ENCODE measurements at places on chromosomes 16 and 17. TPM values are rescaled to one million over a fixed set of nuclear protein-coding genes. Genes with fewer than 3 reads are reported as not detected.

The CACNG3 gene
- not detected for total RNA-seq

- 0 out of 2 replicates have a peak overlapping the region, but pooled peaks have one; percentile 50 for H3K27ac ChIP-seq
- DNase-seq, result no peak
- peak overlapping the region; percentile 74 for H3K4me3 ChIP-seq
- H3K27me3 ChIP-seq, result no peaks in the 10 kb centered on the region
- H3K36me3 ChIP-seq, result no peaks in the 10 kb centered on the region
These were observed 118.2 kb upstream of the SMURF2 start for GRCh38 chr17:64780096-64781013.

The TCAP gene
- 1.9 TPM for total RNA-seq

DNA sequence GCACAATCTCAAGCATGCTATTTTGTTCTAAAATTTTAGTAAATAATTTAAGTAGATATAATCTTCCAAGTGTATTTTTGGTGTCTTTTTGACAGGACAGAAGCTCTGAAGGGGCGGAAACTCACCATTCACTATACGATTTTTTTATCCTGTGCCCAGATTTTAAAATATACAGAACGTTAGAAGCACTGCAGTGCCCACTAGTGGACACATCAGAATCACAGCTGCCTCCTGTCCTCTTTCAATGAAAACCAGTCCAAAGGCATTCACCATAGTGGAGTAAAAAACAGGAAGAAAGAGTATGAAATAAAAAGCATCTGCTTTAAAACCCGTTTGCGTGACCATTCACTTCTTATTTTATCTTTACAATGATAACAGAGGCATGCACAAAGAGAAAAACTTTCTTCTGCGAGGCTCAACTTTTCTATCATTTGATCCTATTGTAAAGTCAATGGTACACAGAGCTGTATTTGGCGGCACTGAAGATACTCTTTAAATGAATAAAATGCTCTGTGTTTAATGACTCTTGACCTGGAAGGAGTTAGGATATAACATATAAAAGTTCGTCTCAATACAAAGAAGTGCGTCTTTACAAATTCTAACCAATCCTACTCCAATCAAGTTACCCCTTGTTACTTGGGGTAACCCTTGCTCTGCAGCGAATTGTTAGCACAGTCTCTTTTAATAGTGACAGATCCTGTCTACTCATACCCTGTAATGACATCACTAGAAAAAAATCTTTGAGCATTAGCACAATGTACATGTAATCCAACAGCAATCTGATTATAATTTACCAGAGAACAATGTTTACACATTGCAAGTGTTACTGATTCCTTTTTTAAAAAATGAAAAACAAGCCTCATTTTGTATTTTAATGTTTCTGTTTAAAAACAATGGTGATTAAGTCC lies 339.8 kb upstream of the PSMD7 start:
- H3K27me3 ChIP-seq, result no peaks in the 10 kb centered on the region
- H3K36me3 ChIP-seq, result no peaks in the 10 kb centered on the region
- no peak overlapping the region for H3K4me3 ChIP-seq
- H3K27ac ChIP-seq, result no peak overlapping the region
- DNase-seq, result peak; percentile 84

The CDIPT gene
- total RNA-seq, result 57.4 TPM

The ADAMTS18 gene
- total RNA-seq, result not detected

GRCh38 chr16:88649195-88649923 lies 1.5 kb downstream of the CYBA start:
- peaks cover 34% of the 10 kb centered on the region for H3K4me1 ChIP-seq
- H3K27ac ChIP-seq, result peak overlapping the region; percentile 94
- H3K27me3 ChIP-seq, result no peaks in the 10 kb centered on the region
- no peaks in the 10 kb centered on the region for H3K36me3 ChIP-seq
- DNase-seq, result no peak

GRCh38 chr17:69853541-69854224 lies 221.3 kb upstream of the KCNJ16 start:
- DNase-seq, result no peak
- H3K27ac ChIP-seq, result no peak overlapping the region
- H3K4me1 ChIP-seq, result peaks cover 3% of the 10 kb centered on the region

- no peak overlapping the region for H3K4me3 ChIP-seq
- 0 out of 2 replicates have a peak, but pooled peaks cover 2% of the 10 kb centered on the region for H3K27me3 ChIP-seq
- DNase-seq, result no peak
- H3K4me1 ChIP-seq, result peaks cover 10% of the 10 kb centered on the region
- no peak overlapping the region for H3K27ac ChIP-seq
These were observed 4.7 kb upstream of the PRR29 start for GRCh38 chr17:63993368-63993985.

DNA sequence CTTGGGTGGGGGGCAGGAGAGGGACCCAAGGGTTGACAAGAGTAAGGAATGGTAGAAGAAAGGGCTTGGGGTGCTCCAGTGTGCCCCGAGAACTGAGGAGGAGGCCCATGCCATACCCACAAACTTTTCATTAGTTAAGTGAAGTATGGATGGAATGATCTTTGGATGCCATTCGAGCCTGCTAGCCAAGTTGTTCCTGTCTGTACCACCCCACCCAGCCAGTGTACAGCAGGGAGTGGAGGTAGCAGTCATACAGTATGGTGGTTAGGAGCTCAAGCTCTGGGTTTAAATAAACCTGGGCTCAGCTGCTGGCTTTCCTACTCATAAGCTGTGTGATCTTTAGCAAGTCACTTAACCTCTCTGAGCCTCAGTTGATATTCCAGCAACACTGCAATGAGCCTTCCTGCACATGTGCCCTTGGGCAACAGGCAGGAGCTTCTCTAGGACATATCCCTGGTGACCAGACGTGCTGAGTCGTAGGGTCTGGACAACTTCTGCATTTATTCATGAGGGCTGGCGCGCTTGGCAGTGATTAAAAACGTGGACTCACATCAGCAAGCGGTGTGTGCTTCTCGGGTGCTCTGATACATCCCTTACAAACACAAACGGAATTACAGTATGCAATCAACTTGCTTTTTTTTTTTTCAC lies 22.9 kb downstream of the ITPRIPL2 start:
- no peak overlapping the region for H3K27ac ChIP-seq
- H3K36me3 ChIP-seq, result no peaks in the 10 kb centered on the region
- DNase-seq, result no peak

- no peaks in the 10 kb centered on the region for H3K36me3 ChIP-seq
- H3K4me3 ChIP-seq, result no peak overlapping the region
- DNase-seq, result no peak
- H3K4me1 ChIP-seq, result no peaks in the 10 kb centered on the region
These were observed 30.9 kb upstream of the FOXF1 start for GRCh38 chr16:86479419-86479818.

The TMC7 gene
- total RNA-seq, result not detected

The CALCOCO2 gene
- total RNA-seq, result 21.8 TPM

DNA sequence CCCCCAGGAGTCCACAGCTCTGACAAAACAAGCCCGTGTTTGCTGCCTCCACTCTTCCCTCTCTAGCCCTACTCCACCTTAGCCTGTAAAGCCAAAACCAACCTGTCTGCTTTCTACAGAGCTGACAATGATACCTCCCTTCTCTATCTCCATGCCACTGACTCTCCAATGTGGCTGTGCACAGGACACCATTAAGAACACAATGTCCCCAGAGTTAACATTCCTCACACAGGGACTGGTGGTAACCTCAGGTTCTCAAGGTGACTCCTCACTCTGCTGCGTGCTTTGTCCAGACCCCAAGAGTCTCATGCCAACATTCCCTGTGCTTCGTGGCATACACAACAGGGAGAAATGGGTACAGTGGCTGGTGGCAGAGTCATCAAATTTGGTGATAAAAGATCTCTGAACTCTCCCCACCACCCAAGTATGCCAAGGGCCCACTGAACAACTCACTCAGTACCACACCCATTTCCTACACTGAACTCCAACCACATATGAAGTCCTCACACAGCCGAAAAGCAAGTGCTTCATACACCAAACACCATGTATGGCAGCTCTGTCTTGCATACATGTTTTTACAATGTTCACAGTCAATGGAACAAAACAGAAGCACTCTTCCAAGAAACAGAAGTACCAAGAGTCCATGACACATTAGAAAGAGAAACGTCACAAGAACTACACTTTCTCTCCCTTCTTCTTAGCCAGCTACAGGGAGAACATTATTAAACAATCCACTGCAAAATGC lies 21.1 kb downstream of the CSNK2A2 start:
- no peaks in the 10 kb centered on the region for H3K4me1 ChIP-seq
- DNase-seq, result no peak
- peaks cover 37% of the 10 kb centered on the region for H3K36me3 ChIP-seq
- no peak overlapping the region for H3K4me3 ChIP-seq

The SLC35G6 gene
- not detected for total RNA-seq

- H3K4me3 ChIP-seq, result no peak overlapping the region
- H3K4me1 ChIP-seq, result peaks cover 12% of the 10 kb centered on the region
- no peaks in the 10 kb centered on the region for H3K36me3 ChIP-seq
- no peak overlapping the region for H3K27ac ChIP-seq
These were observed 10.3 kb upstream of the KRT17 start for GRCh38 chr17:41634639-41635038.

The ADCY9 gene
- 0.11 TPM for total RNA-seq

GRCh38 chr16:88130681-88131080 lies 179.4 kb downstream of the BANP start:
- no peak overlapping the region for H3K27ac ChIP-seq
- no peaks in the 10 kb centered on the region for H3K27me3 ChIP-seq
- H3K4me1 ChIP-seq, result no peaks in the 10 kb centered on the region
- DNase-seq, result no peak
- no peaks in the 10 kb centered on the region for H3K36me3 ChIP-seq

The FZD2 gene
- total RNA-seq, result 2.4 TPM
